HCT116 (cell line): ENCODE measurements at places on chromosomes 1 and 21.

DNA sequence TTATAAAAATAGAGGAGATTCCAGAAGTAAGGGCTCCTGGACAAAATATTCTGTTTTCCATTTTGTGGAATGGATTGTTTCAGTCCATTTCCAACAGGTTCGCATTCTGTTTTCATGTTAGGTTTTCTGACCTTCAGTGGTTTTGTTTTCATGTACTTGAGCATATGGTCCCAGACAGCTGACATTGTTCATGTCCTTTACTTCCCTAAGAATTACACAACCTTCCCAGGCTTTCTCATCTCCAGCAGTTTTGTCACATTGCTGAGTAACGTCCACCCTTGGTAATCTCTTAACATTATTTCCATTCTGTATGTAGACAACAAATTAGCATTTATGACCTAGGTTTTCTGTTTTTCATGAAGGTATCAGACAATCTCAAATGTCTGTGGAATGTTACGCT is 21.0 kb upstream of the ERRFI1 start:
- no peak for DNase-seq

GRCh38 chr1:118842452-118843201 is 145.5 kb downstream of the TBX15 start:
- no peak for DNase-seq

- DNase-seq: no peak
Measured at GRCh38 chr1:173669491-173669941, at the start of gene ANKRD45. TSS of gene ANKRD45 (minus strand) at chr1:173669851. CDS start at chr1:173659418, 10,433 bp downstream.

DNA sequence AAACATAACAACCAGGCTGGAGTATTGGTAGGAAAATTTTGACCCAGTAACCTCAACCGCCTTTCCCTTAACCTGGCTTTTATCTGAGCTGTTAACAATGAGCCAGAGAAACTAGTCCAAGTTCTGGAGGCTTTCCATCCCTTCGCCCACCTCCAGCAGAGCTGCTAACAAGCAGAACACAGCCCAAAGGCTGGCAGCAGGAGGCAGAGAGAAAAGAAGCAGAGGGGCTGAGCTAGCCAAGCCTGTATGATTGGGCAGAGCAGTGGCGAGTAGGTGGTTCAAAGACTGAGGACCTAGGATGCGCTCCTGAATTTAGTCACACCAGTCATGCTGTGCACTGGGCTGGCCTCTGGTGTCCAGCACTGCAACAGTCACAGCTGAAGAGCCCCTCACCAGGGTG is 123.0 kb downstream of the TNR start:
- no peak for DNase-seq

DNA sequence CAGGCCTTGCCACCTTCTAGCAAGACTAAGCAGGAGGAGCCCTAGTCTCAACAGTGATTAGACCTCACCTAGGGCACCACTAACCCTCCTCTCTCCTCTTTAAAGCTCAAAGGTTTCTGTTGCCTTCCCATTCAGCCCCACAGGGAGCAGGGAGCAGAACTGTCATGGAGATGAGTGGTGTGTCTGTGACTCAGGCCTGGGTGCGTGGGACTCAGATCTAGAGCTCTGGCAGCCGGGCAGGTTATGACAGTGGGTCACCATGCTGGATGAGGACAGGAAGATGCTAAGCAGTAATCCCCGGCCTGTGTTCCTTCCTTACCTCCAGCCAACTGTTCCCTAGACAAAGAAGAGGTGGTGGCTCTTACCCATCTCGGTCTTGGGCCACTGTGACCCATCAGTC is 60.1 kb upstream of the COA6 start:
- DNase-seq: no peak

GRCh38 chr1:199007423-199007822 is 368.6 kb downstream of the PTPRC start:
- DNase-seq: no peak

DNA sequence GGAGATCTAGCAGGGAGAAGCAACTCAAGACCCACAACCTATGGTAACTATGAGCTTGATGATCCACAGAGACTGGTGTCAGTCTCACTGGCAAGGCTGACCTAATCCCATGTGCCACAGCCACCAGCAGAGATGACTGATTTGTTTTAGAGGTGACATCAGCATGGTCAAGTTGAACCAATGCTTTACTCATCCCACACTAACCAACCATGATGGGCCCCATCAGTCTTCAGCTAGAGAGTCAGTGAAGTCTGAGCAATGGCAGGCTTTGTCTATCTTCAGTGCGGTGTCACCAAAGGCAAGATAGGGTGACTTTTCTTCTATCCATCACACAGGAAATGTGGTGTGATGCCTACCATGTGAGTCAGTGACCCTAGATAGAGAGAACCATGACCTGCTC is 1470.7 kb downstream of the NCAM2 start:
- no peak for DNase-seq
